ENCODE measurements at places on chromosomes 12 and 14. TPM values are rescaled to one million over a fixed set of nuclear protein-coding genes. Genes with fewer than 3 reads are reported as not detected.
A peak's percentile ranks its signal among the peaks of the same experiment; 100 is the strongest.

- ATAC-seq: peak; percentile 56
Measured at GRCh38 chr14:91374879-91375702, 42.5 kb downstream of the CCDC88C start.

GRCh38 chr12:8069582-8069981 is 3.4 kb upstream of the C3AR1 start:
- ATAC-seq: no peak

DNA sequence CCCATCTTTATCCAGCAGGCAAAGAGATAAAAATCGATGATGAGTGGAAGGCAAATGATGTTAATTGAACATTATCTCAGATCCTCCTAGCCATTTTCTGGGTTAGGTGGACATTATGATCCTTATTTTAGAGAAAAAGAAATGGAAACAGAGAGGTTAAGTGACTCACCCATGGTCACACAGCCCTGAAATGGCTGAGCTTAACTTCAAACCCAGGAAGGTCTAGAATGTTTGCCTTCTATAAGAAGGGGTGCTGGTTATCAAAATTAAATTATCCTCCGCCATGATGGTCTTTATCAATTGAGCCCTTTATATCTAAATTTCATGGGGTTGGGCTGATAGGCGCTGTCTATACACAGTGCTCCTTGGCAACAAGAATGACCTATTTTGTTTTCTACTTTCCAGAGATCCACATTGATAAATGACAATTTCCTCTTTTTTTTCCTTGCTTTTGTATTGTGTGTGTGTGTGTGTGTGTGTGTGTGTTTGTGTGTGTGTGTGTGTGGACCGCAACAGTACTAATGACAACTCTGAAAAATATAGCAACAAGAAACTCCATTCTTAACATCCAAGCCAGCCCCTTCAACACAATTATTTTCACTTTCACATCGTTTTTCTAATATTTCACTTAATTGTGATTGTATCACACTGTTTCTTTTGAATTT is 571.9 kb downstream of the VRK1 start:
- ATAC-seq: no peak

GRCh38 chr12:71242511-71242910 is 84.7 kb upstream of the TSPAN8 start:
- no peak for ATAC-seq

Gene CLEC12A
- not detected for total RNA-seq

DNA sequence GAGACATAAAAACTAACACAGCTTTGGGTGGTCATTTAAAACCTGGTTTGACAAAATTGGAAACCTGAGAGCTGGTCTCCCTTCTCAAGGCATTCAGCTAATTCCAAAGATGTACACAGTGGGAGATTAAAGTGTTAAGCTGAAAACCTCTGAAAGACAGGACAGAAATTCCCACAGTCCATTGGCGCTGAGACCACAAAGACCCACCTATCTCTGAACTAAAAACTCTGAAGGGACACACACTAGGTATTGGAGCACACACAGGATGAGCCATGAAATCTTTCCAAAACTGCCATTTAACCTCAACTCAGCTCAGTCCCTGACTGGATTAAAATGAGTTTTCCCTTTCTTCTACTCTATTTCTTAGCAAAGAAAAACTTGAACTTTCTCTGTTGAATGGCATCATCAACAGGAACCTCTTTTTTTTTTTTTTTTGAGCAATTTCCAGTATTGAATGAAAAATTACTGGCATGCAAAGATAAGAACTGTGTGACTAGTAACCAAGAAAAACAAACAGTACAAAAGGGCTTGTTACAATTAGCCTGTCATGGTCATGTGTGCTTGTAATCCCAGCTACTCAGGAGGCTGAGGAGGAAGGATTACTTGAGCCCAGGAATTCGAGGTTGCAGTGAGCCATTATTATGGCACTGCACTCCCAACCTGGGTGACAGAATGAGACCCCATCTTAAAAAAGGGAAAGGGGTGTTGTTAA is 82.4 kb downstream of the IPO8 start:
- no peak for ATAC-seq

Gene CCDC38
- 0.65 TPM for total RNA-seq

GRCh38 chr12:109612975-109613502 is 39.4 kb downstream of the MVK start:
- ATAC-seq: peak; percentile 15

Gene PPP1R1A
- 11.6 TPM for total RNA-seq

- peak; percentile 44 for ATAC-seq
Measured at GRCh38 chr14:62916551-62916950, 128.7 kb downstream of the KCNH5 start.

- no peak for ATAC-seq
Measured at GRCh38 chr12:106711316-106711715, 63.2 kb upstream of the RIC8B start.

DNA sequence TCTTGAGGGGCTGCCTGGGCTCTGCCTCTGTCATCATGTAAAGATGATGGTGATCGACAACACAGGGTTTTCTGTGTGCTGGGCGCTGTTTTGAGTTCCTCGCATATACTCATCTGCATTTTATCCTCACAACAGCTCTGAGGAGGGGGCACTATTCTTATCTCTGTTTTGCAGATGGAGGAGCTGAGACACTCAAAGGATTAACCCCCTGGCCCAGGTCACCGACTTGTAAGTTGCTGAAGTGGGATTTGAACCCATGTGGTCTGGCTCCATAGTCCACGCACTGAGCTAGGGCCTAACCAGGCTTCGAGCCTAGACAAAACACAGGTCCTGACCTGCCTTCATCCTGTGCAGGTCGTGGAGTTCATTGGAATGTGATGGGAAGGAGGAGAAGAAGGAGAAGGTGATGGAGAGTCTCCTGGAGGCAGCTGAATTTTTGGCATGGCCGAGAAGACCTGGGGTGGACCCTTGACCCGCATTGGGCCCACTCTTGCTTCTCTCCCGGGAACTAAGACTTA is 140.0 kb downstream of the ASCL4 start:
- ATAC-seq: no peak

Gene BMAL2
- 17.3 TPM for total RNA-seq

Gene APAF1
- 27.4 TPM for total RNA-seq

DNA sequence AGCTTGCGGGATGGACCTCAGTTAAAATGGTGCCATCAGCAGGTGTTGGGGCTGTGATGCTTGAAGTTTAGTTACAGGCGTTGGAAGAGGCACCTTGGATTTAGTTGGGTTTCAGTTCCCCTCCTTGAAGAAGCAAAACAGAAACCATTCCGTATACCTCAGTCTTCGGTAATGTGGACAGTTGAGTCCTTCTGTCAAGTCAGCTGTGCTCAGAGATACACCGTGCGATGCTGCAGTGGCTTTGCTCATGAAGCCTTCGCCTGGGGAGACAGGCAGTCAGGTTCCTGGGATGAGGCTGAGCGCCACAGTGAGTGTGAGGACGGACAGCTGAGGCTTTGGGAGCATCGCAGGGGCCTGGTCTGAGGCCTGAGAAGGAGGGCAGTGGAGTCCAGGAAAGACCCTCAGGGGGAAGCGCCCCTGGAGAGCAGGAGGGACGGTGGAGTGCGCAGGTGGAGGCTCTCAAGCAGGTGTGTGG is 7.4 kb downstream of the RAN start:
- ATAC-seq: peak; percentile 10

Gene SLC5A8
- not detected for total RNA-seq

Gene CISTR
- total RNA-seq: not detected

GRCh38 chr14:31414190-31414833 is 6.0 kb downstream of the HEATR5A start:
- no peak for ATAC-seq

Gene LALBA
- total RNA-seq: 0.53 TPM

DNA sequence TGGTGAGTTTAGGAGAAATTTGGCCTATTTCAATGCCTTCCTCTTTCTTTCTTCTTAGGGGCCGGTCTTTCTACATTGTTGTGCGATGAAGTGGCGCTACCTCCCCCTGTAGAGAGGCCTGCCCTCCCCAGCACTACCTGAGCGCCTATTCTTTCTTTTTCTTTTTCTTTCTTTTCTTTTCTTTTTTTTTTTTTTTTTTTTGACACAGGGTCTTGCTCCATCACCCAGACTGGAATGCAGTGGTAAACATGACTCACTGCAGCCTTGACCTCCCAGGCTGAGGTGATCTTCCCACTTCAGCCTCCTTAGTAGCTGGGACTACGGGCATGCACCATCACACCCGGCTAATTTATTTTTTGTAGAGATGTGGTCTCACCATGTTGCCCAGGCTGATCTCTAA is 136.1 kb upstream of the MAX start:
- ATAC-seq: no peak

- no peak for ATAC-seq
Measured at GRCh38 chr14:92960706-92961566, 38.0 kb downstream of the CHGA start.

GRCh38 chr12:6315184-6315583 is 4.7 kb downstream of the PLEKHG6 start:
- no peak for ATAC-seq

GRCh38 chr12:20547816-20548575 is 147.1 kb upstream of the SLCO1C1 start:
- ATAC-seq: no peak
